ENCODE measurements at places on chromosomes 4 and X. TPM values are rescaled to one million over a fixed set of nuclear protein-coding genes. Genes with fewer than 3 reads are reported as not detected.

- H3K4me1 ChIP-seq, result no peaks in the 10 kb centered on the region
- no peak for DNase-seq
- no peaks in the 10 kb centered on the region for H3K36me3 ChIP-seq
- H3K4me3 ChIP-seq, result no peak overlapping the region
These were observed 72.4 kb downstream of the CCNG2 start for GRCh38 chr4:77229433-77229832.

Gene LCORL
- 5.9 TPM for polyA plus RNA-seq

Gene RGN
- not detected for polyA plus RNA-seq

Gene USP38
- polyA plus RNA-seq, result 26.2 TPM

GRCh38 chr4:158159718-158160094 lies 13.1 kb downstream of the GASK1B start:
- no peaks in the 10 kb centered on the region for H3K4me1 ChIP-seq
- H3K27me3 ChIP-seq, result no peaks in the 10 kb centered on the region
- H3K27ac ChIP-seq, result no peak overlapping the region
- H3K36me3 ChIP-seq, result no peaks in the 10 kb centered on the region
- DNase-seq, result no peak
- no peak overlapping the region for H3K4me3 ChIP-seq

- H3K27me3 ChIP-seq, result no peaks in the 10 kb centered on the region
- DNase-seq, result no peak
- H3K4me3 ChIP-seq, result no peak overlapping the region
These were observed 575.4 kb downstream of the SPRY1 start for GRCh38 chr4:123972031-123972430.

Gene FDCSP
- not detected for polyA plus RNA-seq

- peaks cover 5% of the 10 kb centered on the region for H3K27me3 ChIP-seq
- H3K27ac ChIP-seq, result no peak overlapping the region
- no peak overlapping the region for H3K4me3 ChIP-seq
These were observed 29.3 kb upstream of the SCOC start for GRCh38 chr4:140344101-140344500.

- no peaks in the 10 kb centered on the region for H3K36me3 ChIP-seq
- no peak overlapping the region for H3K27ac ChIP-seq
- no peaks in the 10 kb centered on the region for H3K27me3 ChIP-seq
- no peaks in the 10 kb centered on the region for H3K4me1 ChIP-seq
- no peak overlapping the region for H3K4me3 ChIP-seq
- DNase-seq, result no peak
These were observed 262.0 kb downstream of the COL25A1 start for GRCh38 chr4:109040441-109040840.

GRCh38 chr4:55618546-55619143 lies 17.5 kb downstream of the NMU start:
- no peaks in the 10 kb centered on the region for H3K27me3 ChIP-seq
- no peaks in the 10 kb centered on the region for H3K36me3 ChIP-seq
- no peak overlapping the region for H3K27ac ChIP-seq
- H3K4me3 ChIP-seq, result no peak overlapping the region
- no peak for DNase-seq

- no peaks in the 10 kb centered on the region for H3K27me3 ChIP-seq
- no peak for DNase-seq
- no peaks in the 10 kb centered on the region for H3K36me3 ChIP-seq
- H3K27ac ChIP-seq, result no peak overlapping the region
- no peak overlapping the region for H3K4me3 ChIP-seq
These were observed 111.6 kb downstream of the APOOL start for GRCh38 chrX:85115252-85115651.

Gene LRAT
- polyA plus RNA-seq, result not detected

Gene FTSJ1
- 92.2 TPM for polyA plus RNA-seq

GRCh38 chr4:8613421-8614364 lies 21.1 kb downstream of the CPZ start:
- no peaks in the 10 kb centered on the region for H3K36me3 ChIP-seq
- no peak overlapping the region for H3K27ac ChIP-seq
- DNase-seq, result no peak

Gene ARX
- not detected for polyA plus RNA-seq

GRCh38 chr4:4423706-4424498 lies 37.0 kb downstream of the NSG1 start:
- H3K4me1 ChIP-seq, result peaks cover 13% of the 10 kb centered on the region
- H3K36me3 ChIP-seq, result peaks cover 22% of the 10 kb centered on the region
- no peak overlapping the region for H3K27ac ChIP-seq
- no peak for DNase-seq
- H3K4me3 ChIP-seq, result no peak overlapping the region

GRCh38 chr4:19366916-19367315 lies 884.8 kb upstream of the SLIT2 start:
- no peak overlapping the region for H3K4me3 ChIP-seq
- DNase-seq, result no peak
- no peaks in the 10 kb centered on the region for H3K4me1 ChIP-seq

- H3K4me3 ChIP-seq, result no peak overlapping the region
- H3K27ac ChIP-seq, result no peak overlapping the region
- H3K4me1 ChIP-seq, result no peaks in the 10 kb centered on the region
- H3K36me3 ChIP-seq, result no peaks in the 10 kb centered on the region
- no peak for DNase-seq
- H3K27me3 ChIP-seq, result no peaks in the 10 kb centered on the region
These were observed 16.5 kb upstream of the SYNPO2 start for GRCh38 chr4:118872181-118872580.

Gene ASMT
- 1.0 TPM for polyA plus RNA-seq

- H3K4me3 ChIP-seq, result no peak overlapping the region
- no peaks in the 10 kb centered on the region for H3K36me3 ChIP-seq
- no peak for DNase-seq
- H3K4me1 ChIP-seq, result no peaks in the 10 kb centered on the region
- no peak overlapping the region for H3K27ac ChIP-seq
These were observed 19.8 kb upstream of the PASD1 start for GRCh38 chrX:151543706-151544105.

Gene HOPX
- polyA plus RNA-seq, result 128 TPM

- H3K27me3 ChIP-seq, result no peaks in the 10 kb centered on the region
- H3K4me1 ChIP-seq, result no peaks in the 10 kb centered on the region
- no peak overlapping the region for H3K27ac ChIP-seq
- no peak for DNase-seq
- no peaks in the 10 kb centered on the region for H3K36me3 ChIP-seq
These were observed 251.2 kb downstream of the PAPSS1 start for GRCh38 chr4:107468812-107469211.

DNA sequence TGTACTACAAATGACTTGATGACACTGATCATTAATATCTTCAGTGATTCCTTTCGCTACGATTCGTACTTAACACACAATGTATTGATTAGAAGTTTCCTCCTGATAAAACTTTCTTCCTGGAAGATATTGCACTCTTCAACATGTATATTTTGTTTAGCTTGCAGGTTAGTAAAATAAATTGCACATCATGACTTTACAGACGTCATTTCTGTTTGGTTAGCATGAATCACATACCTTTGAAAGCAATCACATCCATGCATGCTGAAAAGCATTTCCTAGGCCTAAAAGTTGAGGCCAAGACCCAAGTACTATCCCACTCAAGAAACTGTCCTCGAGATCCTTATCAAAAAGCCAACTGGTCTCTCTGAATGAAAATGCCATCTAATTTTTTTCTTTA lies 1841.0 kb upstream of the PCDH7 start:
- DNase-seq, result no peak
- H3K36me3 ChIP-seq, result no peaks in the 10 kb centered on the region
- H3K27ac ChIP-seq, result no peak overlapping the region
- H3K4me3 ChIP-seq, result no peak overlapping the region

Gene GABRA4
- not detected for polyA plus RNA-seq

All from CD4-positive, alpha-beta memory T cell (primary cell).